ENCODE measurements at places on chromosomes 4 and X.

GRCh38 chr4:138189206-138189605 is 52.9 kb downstream of the SLC7A11 start:
- no peak for DNase-seq

GRCh38 chr4:69527924-69528323 is 32.2 kb upstream of the UGT2B4 start:
- no peak for DNase-seq

- DNase-seq, result no peak
Measured at GRCh38 chr4:109211671-109212070, 90.8 kb downstream of the COL25A1 start.

DNA sequence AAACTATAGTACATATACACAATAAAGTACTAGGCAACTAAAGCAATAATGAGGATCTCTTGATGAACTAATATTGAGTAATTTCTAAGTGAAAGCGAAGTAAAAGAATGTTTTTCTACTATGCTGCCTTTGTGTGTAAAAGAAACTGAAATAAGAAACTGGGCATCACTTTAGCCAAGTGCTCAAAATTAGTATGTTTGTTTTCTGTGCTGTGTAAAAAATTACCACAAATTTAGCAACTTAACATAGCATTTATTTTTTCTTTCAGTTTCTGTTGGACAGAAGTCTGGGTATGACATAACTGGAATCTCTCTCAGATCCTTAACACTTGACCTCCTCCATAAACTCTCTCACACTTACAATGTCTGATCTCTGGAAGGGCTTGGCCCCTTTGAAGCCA is 687.1 kb upstream of the MAGEB2 start:
- no peak for DNase-seq

- no peak for DNase-seq
Measured at GRCh38 chr4:101418466-101418865, 71.1 kb upstream of the PPP3CA start.

DNA sequence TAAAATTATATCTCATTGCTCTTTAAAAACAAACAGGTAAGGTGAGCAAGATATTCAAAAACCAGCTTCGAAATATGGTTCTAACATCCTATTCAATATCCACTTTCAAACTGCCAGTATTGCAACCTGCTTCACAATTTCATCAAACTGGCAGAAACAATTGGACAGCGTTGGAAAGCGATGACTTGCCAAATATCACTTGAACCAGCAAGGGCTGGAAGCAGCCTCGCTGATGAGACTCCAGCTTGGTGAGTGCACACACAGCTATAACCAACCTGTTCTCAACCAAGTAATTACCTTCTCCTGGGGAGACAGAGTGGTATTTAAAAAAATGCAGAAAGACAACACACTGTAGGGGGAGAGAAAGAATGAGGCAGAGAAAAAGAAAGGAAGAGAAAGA is 155.8 kb upstream of the RAI2 start:
- no peak for DNase-seq

- DNase-seq, result no peak
Measured at GRCh38 chr4:121485190-121485804, 104.5 kb upstream of the QRFPR start.

DNA sequence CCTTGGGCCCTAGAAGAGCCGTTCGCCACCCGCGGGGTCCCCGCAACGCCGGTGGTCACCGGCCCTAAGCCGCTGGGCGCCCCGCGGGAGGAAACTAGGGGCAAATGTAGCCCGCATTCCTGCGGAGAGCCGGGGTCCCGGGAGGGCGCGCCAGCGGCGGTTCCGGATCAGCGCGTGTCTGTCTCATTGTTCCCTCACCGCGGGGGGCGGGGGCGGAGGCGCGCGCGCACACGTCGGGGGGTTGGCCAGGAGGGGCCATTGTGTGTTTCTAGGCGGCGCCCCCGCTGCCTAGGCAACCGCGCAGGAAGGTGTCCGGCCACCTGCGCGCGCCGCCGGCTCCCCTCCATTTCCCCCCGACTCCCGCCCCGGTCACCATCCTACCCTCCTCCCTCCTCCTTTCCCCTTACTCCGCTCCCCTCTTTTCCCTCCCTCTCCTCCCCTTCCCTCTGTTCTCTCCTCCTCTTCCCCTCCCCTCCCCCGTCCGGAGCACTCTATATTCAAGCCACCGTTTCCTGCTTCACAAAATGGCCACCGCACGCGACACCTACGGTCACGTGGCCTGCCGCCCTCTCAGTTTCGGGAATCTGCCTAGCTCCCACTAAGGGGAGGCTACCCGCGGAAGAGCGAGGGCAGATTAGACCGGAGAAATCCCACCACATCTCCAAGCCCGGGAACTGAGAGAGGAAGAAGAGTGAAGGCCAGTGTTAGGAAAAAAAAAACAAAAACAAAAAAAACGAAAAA is 789 bp upstream of the DDX3X start:
- peak; percentile 93 for DNase-seq

DNA sequence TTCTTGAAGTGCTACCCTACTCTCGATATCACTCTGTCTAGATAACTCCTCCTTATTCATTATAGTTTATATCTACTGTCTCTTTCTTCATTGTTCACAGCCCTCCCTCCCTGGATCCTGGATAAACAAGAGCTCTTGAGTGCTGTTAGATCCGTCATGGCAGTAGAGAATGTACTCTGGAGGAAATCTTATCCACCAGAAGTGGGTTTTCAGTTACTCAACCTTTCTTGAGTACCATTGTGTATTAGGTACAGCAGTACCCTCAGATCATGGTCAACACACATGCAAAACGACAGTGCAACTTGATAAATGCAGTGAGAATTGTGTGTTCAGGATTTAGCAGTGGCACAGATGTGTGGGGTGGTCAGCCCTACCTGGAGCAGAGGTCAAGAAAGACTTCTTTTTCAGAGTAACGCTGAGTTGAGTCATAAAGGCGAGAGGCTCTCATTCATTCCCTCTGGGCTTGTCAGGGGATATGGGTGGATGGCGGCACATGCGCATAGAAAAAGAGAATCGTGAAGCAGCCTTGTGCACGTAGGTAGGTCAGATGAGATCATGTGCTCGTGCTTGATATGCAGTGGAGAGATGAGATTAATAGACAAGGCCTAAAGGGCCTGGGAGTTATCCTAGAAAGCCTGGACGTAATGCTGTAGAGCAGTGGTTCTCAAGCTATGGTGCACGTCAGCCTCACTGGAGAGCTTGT is 89.5 kb downstream of the SNX25 start:
- DNase-seq, result no peak

GRCh38 chr4:16916719-16917337 is 18.4 kb upstream of the LDB2 start:
- no peak for DNase-seq

- no peak for DNase-seq
Measured at GRCh38 chrX:15269120-15269519, 763 bp downstream of the ASB9 start.

- DNase-seq, result no peak
Measured at GRCh38 chr4:2354760-2355159, 63.7 kb downstream of the ZFYVE28 start.

GRCh38 chr4:10107111-10108091 is 9.2 kb downstream of the WDR1 start:
- DNase-seq, result no peak

GRCh38 chrX:65925005-65925404 is 114.9 kb downstream of the VSIG4 start:
- no peak for DNase-seq

- no peak for DNase-seq
Measured at GRCh38 chr4:121679267-121679666, 17.5 kb downstream of the ANXA5 start.

DNA sequence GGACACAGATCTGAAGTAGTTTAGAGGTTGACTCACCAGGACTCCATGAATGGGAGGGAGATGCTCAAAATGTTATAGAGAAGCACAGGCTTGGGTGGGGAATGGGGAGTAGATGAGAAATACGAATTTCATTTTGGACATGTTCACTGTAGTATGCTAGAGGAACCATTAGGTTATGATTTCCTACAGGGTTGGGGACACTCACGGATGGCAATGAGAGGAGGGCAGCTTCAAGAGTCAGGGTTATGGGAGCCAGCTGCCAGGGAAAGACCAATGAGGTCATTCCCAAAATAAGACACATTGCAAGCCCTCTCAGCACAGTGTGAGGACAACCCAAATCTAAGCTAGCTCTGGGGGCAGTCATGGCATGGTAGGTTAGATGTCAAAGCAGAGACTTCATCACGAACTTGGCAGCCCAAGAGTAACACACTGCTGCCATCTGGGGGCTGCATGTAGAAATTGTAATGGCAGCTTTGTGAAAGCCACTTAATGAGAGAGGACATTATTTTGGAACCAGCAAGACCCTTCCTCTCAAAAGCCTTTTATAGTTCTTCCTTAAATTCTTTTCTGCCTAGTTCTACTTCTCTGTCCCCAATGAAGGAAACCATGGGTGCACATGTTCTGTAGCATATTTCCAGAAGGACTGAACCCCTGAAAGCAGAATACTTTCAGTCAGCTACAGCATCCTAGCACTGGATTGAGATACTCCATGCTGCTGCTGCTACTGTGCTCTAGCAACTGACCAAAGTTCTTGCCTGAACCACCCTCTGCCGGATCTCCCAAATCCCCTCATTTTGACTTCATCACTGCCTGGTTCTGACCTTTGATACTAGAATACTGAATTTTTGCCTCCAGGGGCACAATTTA is 16.2 kb upstream of the ZCCHC12 start:
- peak; percentile 59 for DNase-seq

- DNase-seq, result no peak
Measured at GRCh38 chr4:121786221-121786620, 14.9 kb upstream of the EXOSC9 start.

DNA sequence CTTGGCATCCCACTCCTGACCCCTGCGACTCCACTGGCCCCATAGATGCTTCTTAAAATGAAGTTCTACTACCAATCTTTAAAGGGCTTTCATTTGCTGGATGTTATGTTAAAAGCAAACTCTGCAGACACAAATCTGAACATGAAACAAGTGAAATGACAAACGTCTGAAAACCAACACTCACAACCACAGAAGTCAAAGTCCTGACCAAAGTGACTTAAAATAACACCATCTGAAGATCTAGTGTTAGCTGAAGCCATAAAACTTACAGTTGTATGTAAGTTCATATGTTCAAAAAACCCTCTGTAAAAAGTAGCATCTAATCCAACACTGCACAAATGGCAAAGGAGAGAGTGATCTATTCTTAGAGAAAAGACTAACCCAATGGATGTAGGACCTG is 178.7 kb downstream of the SH3KBP1 start:
- no peak for DNase-seq

DNA sequence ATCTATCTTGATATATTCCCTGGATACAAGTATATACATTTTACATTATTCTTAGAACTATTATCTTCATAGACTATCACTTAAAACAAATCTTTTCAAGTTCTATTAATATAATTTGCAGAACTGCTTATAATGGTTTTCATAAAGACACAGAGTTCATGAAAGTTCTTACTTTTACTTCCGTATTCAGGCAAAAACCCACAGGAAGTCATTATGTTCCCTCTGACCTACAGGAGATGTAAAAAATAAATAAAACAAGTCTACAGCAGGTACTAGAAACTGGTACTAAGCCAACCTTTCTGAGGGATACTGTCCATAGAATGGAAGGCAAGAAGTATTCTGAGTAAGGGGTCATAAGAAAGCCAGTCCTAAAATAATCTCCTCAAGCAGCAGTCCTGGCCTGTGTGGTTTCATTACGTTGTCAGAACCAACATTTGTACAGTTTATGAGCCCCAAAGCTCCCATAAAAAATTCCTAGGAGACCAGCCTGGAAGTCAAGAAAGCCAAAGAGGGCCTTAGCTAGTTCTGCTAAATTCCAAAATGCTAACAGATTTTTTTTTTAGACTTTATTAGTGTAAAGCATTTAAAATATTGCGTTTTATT is 68.6 kb downstream of the CAMK2D start:
- DNase-seq, result no peak

- no peak for DNase-seq
Measured at GRCh38 chr4:151150821-151151580, 51.6 kb downstream of the RPS3A start.

DNA sequence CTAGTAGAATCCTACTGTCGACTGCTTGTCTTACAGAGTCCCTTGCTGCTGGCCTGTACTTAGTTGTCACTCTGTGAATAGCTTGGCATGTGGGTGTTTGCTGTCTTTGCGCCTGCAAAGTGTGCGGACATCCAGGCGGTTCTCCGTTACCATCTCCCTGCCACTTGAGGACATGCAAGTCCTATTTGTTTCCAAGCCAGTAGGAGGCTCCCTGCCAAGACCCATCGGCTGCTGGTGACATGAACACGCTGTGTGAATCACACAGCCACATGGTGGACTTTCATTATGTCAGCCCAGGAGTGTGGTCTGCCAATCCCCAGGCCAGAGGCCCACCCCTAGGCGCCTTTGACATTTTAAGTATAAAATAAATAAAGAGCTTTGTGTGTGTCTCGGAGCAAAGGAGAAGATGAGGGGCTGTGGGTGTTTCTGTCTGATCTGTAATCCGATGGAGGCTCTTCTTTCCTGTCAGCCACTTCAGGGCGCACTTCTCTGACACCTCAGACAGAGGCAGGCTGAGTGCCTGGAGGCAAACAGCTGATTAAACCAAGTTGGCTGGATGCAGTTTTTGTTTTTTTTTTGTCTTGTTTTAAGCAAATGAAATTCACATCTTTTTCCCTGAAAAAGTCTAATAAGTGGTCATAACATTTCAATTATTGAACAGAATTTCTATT is 51.5 kb downstream of the ALPK1 start:
- DNase-seq, result peak; percentile 66

- DNase-seq, result no peak
Measured at GRCh38 chr4:113534711-113535110, 226.8 kb downstream of the CAMK2D start.

- DNase-seq, result no peak
Measured at GRCh38 chr4:158817562-158818296, 48.9 kb downstream of the FNIP2 start.

DNA sequence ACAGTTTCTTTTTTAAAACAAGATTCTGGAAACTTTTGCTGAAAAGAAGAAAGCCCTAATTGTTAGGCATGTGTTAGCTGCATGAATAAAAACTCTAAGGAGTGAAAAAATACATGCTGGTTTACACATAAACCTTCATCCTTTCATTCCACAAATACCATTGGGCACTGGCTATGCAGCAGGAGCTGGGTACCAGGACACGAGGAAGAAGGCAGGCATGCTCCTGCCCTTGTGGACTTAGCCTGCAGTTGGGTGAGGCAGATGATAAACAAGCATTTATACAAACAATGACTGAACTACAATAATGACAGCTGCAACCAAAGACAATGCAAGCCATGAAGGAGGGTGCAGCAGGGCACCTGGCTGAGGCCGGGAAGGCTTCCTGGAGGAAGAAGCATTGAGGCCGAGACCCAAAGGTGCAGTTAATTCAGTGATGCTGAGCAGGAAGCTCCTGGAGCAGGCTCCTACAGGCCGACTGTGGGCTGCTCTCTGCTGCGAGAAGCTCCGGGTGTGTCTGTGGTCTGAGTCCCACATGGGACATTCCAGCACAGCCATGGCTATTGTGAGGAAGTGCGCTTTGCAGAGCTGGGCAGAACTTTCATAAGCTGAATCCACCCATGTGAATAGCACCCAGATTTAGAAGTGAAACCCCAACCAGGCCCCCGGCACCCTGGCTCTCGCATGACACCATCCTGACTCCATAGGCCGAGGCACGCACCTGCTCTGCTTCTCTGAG is 44.0 kb upstream of the MXD4 start:
- DNase-seq, result peak; percentile 24

GRCh38 chrX:39487969-39488330 is 609.8 kb downstream of the BCOR start:
- no peak for DNase-seq

GRCh38 chrX:11337292-11338009 is 44.2 kb downstream of the AMELX start:
- no peak for DNase-seq

- DNase-seq, result no peak
Measured at GRCh38 chr4:36609661-36610060, 328.2 kb downstream of the DTHD1 start.
